Lung (tissue), 17 donors: ENCODE measurements at places on chromosomes 3 and 15.
A peak's percentile ranks its signal among the peaks of the same experiment; 100 is the strongest.

- no peak for DNase-seq
Observed at GRCh38 chr15:29811691-29812383, 10.4 kb downstream of the TJP1 start.

- DNase-seq: no peak
Observed at GRCh38 chr3:178743297-178743696, 207.1 kb downstream of the KCNMB2 start.

DNA sequence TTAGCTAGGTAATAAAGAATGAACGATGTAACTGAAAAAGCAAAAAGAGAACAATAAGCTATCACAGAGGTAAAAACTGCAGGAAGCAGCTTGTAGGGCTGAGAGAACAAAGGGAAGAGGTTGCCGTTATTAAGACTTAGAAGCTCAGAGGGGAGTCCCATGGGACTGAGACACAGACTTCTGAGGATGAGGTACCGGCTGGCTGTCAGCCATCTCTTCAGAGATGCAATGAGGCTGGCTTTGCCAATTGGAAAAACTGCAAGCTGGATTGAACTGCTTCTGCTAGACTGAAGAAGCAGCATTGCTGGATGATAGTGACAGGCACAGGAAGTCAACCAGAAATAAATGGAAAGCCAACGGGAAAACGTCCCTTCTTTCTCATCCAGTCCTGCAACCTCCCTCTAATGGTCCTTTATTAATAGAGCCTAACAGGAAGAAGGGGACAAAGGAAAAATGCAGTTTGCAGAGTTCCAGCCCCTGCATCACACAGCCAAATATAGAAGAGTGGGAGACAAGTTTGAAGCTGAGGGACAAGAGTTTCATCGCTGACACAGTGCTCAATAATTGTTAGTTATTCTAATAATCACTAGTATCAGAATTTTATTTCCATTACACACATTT lies 21.1 kb upstream of the KLHL6 start:
- DNase-seq: no peak

- DNase-seq: no peak
Observed at GRCh38 chr15:26191193-26191592, 328.1 kb upstream of the ATP10A start.

DNA sequence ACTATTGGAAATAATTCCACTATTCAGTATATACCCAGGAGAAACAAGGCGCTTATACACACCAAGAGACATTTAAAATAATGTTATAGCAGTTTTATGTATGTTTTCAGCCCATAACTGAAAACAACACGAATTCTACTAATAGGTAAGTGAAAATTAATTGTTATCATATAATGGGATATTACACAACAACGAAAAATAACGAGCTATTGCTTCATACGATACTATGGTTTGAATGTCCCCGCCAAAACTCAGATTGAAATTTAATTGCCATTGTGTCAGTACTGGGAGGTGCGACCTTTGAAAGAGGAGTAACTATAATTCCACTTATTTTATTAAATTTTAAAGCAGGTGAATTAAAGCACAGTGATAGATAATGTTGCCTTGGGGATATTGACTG lies 4.0 kb upstream of the CSRNP1 start:
- no peak for DNase-seq

DNA sequence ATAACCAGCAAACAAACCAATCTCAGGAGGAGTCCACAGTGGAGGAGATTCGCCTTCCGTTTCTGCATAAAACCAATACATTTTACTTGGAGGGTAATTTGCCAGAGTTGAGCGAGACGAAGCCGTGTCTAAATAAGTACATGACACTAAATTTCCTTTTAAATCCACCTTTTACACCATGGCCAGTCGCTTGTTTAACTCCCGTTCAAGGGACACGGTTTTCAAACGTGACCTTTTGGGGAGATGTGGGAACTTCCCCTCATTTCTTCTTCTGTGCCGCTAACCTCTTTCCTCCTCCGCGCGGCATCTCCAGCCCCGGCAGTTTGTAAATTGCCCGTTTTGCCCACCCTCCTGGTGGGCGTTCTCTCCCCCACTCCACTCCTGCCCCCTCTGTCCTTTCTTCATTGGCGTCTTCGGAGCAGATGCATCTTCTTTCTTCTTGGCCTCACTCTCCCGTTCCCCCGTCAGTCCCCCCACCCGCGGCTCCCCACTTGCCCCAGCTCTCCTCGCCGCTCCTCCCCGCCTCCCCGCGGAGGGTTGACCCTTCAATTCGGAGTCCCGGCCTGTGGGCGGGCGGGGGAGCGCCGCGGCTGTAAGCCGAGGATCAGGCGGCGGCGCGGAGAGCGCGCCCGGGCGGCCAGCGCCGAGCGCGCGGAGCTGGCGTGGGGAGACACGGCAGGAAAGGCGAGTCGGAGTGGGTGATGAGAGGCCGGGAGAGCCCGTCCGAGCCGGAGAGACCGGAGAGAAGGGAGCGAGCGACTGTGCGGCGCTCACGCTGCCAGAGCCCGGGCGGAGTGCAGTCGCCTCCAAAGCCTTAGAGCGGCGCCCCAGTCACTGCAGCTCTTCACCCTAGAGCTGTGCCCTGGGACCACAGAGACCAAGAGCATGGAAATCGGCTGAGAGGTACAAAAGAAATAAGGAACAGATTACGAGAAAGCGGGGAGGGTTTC lies at the start of gene NLGN1:
TSS of gene NLGN1 (plus strand) at position 584 of the 950 bp plus-strand sequence.
- peak; percentile 93 for DNase-seq

DNA sequence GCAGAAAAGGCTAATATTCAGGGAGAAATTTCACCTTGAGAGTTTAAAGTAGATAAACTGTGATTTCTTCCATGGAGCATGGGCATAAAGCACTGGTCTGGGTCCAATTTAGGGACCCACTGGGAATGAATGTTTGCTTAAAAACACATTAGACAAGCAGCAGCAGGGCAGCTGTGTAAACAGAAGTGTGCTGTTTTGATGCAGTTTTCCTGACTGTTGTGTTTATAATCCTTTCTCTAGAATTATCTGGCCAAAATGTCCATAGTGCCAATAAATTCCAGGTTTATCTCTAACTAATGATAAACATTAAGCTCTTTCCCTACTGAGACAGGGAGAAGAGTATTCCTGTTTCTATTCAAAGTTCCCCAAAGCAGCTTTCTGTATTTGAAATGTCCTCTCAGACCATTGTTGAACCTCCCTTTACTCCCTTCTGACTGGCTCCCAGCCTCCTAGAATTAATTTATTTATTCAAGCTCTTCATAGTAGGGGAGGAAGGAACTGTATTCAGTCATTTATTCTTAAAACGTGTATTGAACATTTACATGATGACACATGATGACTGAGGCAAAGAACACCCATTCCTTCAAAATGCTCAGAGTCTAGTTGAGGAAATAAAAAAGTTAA lies 7.0 kb upstream of the TM4SF18 start:
- peak; percentile 42 for DNase-seq

GRCh38 chr15:69479081-69479480 lies 26.5 kb downstream of the RPLP1 start:
- DNase-seq: no peak

- no peak for DNase-seq
Observed at GRCh38 chr3:88263417-88264100, 113.8 kb downstream of the C3orf38 start.

DNA sequence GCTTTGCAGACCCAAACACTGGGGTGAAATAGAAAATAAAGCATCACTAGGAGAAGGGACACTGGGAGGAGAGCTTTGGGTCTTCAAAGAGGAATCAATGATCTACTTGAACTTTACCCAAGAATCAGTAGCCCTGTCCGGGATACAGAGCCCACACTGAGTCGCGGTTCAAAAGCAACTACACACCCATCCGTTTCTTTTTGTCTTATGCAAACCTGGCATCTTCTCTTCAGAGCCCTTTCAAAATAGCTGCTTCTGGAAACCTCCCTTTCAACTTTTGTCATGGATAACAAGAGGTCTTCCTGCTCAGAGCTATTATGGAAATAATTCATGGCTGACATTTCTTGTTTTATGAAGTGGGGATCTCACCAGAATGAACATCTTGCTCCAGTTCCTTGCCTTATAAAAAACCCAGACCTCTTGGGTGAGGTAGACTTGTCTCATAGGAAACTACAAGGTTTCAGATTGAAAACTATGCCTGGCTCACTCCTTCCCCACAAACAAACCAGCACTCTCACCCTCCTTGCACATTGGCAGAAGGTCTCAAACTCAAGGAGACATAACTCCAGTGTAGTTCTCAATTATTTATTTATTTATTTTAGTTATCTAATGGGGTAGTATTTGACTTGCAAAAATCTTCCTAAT lies 115.1 kb upstream of the ARHGEF3 start:
- no peak for DNase-seq

DNA sequence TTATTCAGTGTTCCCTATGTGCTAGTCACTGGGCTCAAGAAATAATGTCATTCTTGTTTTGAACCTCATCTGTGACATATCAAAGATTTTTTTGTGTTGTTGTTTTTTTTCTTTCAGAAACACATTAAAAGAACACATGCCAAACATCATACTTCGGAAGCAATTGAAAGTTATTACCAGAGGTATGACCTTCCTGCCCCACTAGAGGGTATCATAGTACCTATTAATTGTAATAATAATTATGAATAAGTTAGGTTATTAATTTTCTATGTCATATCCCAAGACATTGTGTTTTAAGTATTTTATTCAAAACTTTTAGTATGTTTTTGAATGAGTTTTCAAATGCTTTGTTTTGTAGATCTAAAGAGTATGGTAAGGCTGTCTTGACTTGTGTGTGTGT lies 65.7 kb downstream of the CDIN1 start:
- peak; percentile 9 for DNase-seq

- DNase-seq: no peak
Observed at GRCh38 chr15:76799760-76800159, 105.4 kb downstream of the SCAPER start.

DNA sequence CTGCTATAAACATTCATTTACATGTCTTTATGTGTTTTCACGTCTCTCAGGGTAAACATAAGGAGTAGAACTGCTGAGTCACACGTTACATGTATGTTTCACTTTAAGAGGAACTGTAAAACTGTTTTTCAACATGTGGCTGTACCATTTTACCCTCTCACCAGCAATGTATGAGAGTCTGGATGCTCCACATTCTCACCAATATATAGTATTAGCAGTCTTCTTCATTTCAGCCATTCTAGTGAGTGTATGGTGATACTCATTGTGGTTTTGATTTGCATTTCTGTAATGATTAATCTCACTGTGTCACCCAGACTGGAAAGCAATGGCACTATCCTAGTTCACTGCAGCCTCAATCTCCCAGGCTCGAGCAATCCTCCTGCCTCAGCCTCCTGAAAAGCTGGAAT lies 37.1 kb downstream of the PHC3 start:
- DNase-seq: no peak

- no peak for DNase-seq
Observed at GRCh38 chr15:69344238-69344637, 45.5 kb downstream of the PAQR5 start.

DNA sequence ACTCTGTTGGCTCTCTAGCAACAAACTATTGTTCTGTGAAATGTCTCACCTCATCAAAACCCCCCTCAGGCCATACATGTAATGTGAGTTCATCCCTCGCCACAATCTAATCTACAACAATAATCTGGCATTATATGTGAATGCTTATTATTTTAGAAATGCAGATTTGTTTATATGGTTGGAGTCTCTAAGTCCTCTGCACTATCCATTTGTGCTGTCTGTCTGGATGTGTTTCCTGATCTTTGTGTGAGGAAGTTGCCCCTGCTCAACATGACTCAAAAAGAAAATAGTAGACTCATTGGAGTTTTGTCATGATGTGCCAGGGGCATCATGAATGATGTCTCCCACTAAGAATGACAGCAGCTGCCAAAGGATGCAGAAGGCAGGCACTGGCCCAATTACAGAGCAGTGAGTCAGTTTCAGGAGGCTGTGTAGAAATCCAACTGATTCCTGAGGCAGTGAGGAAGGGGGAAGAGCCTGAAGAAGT lies 161.6 kb upstream of the PDZRN3 start:
- DNase-seq: peak; percentile 35

GRCh38 chr15:57082054-57082728 lies 163.7 kb downstream of the TCF12 start:
- DNase-seq: peak; percentile 18

- DNase-seq: no peak
Observed at GRCh38 chr3:170953736-170954135, 45.3 kb upstream of the EIF5A2 start.

GRCh38 chr3:123149525-123149924 lies 52.2 kb upstream of the SEC22A start:
- no peak for DNase-seq

- no peak for DNase-seq
Observed at GRCh38 chr3:134991003-134991402, 195.9 kb downstream of the EPHB1 start.

DNA sequence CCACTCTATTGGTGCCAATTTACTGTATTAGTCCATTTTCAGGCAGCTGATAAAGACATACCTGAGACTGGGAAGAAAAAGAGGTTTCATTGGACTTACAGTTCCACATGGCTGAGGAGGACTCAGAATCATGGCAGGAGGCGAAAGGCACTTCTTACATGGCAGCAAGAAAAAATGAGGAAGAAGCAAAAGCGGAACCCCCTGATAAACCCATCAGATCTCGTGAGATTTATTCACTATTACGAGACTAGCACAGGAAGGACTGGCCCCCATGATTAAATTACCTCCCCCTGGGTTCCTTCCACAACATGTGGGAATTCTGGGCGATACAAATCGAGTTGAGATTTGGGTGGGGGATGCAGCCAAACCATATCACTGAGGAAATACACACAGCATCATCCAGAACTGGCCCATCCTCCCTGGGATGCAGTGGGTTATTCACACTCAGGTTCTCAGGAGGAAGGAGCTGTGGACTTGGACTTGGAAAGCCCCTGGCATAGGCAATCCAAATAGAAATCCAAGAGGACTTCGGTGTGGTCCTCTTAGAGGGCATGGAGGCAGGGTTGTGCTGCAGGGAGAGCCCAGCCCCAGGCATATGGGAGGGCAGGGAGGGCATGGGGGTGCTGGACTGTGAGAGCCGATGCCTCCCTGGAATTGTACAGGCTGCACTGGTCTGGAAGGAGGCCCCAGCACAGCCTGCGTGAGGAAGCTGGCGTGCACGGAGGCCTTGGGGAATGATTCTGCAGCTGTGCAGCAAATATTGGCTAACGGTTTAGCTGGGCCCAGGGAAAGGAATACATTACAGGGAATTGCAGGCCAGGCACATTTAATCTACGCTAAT lies 62.9 kb downstream of the EFCAB12 start:
- DNase-seq: no peak

DNA sequence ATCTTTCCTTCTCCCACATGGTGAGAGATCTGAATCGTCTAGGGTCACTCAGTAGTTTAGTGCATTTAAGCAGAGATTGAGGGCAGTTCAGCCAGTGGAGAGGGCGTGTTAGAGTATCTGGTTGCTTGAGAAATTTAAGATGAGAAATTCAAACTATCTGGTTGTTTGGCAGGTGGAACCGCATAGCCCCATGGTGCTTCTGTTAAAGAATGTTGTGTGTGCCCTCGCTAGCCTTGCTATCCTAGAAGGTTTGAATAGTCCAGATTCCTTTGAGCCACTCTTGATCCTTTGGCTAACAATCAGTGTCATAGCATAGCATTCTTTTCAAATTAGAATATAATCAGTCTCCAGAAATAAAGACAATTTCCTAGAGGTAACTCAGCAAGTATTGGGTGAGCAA lies 32.1 kb downstream of the ABHD17C start:
- DNase-seq: no peak

GRCh38 chr15:40060236-40060961 lies 21.4 kb upstream of the SRP14 start:
- no peak for DNase-seq

- no peak for DNase-seq
Observed at GRCh38 chr3:151275091-151275490, 3.3 kb downstream of the P2RY14 start.

- DNase-seq: no peak
Observed at GRCh38 chr3:65347166-65347565, 659.4 kb upstream of the ADAMTS9 start.

- DNase-seq: no peak
Observed at GRCh38 chr3:17847156-17847555, 104.7 kb upstream of the TBC1D5 start.
